ENCODE measurements at places on chromosomes 2 and 18. TPM values are rescaled to one million over a fixed set of nuclear protein-coding genes. Genes with fewer than 3 reads are reported as not detected.
A peak's percentile ranks its signal among the peaks of the same experiment; 100 is the strongest.

Gene TSPYL6
- not detected for total RNA-seq

Gene ANKRD30B
- 0.40 TPM for total RNA-seq

Gene E2F6
- 21.0 TPM for total RNA-seq

Gene MYO7B
- not detected for total RNA-seq

Gene NAB1
- total RNA-seq, result 64.1 TPM

Gene ASPRV1
- total RNA-seq, result 0.89 TPM

Gene TAF1B
- total RNA-seq, result 18.6 TPM

DNA sequence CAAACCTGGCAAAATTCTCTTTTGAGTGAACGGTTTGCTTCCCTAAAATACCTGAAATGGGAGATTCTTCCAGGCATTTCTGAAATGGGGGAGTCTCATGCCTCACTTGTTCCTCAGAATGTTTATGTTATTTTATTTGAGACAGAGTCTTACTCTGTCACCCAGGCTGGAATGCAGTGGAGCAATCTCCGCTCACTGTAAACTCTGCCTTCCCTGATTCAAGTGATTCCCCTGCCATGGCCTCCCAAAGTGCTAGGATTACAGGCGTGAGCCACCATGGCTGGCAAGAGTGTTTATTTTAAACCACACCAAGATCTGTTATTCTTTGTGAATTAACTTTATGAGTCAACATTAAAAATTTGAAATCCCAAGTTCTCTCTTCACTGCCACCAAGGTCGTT is 6.4 kb upstream of the FHL2 start:
- DNase-seq, result no peak
- H3K27me3 ChIP-seq, result no peaks in the 10 kb centered on the region
- no peak overlapping the region for H3K27ac ChIP-seq
- H3K36me3 ChIP-seq, result no peaks in the 10 kb centered on the region
- H3K4me3 ChIP-seq, result no peak overlapping the region

- H3K27ac ChIP-seq, result no peak overlapping the region
- no peaks in the 10 kb centered on the region for H3K27me3 ChIP-seq
- peaks cover 12% of the 10 kb centered on the region for H3K4me1 ChIP-seq
- DNase-seq, result no peak
- no peak overlapping the region for H3K4me3 ChIP-seq
- no peaks in the 10 kb centered on the region for H3K36me3 ChIP-seq
Measured at GRCh38 chr2:4827836-4828235, 864.3 kb upstream of the SOX11 start.

- no peaks in the 10 kb centered on the region for H3K4me1 ChIP-seq
- H3K27ac ChIP-seq, result no peak overlapping the region
- no peak for DNase-seq
- no peak overlapping the region for H3K4me3 ChIP-seq
- no peaks in the 10 kb centered on the region for H3K27me3 ChIP-seq
Measured at GRCh38 chr2:77294474-77294873, 227.7 kb downstream of the LRRTM4 start.

- DNase-seq, result no peak
- peaks cover 9% of the 10 kb centered on the region for H3K4me1 ChIP-seq
- peaks cover 4% of the 10 kb centered on the region for H3K36me3 ChIP-seq
- no peak overlapping the region for H3K27ac ChIP-seq
Measured at GRCh38 chr18:49875783-49876182, 62.5 kb upstream of the ACAA2 start.

- H3K4me1 ChIP-seq, result no peaks in the 10 kb centered on the region
- H3K4me3 ChIP-seq, result no peak overlapping the region
- no peak for DNase-seq
Measured at GRCh38 chr2:156421851-156422250, 14.3 kb upstream of the GPD2 start.

GRCh38 chr18:47863041-47863440 is 67.4 kb downstream of the SMAD2 start:
- no peak overlapping the region for H3K27ac ChIP-seq
- H3K4me1 ChIP-seq, result no peaks in the 10 kb centered on the region
- peaks cover 9% of the 10 kb centered on the region for H3K36me3 ChIP-seq
- H3K27me3 ChIP-seq, result no peaks in the 10 kb centered on the region
- H3K4me3 ChIP-seq, result no peak overlapping the region

- H3K27ac ChIP-seq, result no peak overlapping the region
- no peaks in the 10 kb centered on the region for H3K4me1 ChIP-seq
- H3K36me3 ChIP-seq, result no peaks in the 10 kb centered on the region
Measured at GRCh38 chr2:31075941-31076590, 62.2 kb downstream of the GALNT14 start.

DNA sequence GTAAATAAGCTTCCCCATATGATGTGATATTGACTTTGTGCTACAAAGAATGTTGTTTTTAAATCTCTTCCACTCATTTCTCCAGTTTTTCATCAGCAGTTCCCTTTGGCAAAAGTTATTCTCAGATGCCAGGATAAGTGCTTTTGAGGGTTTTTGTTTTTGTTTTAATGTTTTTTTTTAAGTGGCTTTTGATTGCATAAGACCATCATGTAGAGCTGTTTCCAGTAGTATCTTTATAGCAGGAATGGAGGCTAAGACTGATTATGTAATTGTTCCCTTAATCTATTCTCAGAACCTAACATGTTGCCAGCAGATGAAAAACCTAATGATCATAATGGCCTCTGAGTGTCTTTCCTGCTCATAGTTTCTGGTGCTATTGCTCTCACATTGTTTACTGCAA is 77.9 kb downstream of the CABLES1 start:
- no peak for DNase-seq
- no peak overlapping the region for H3K4me3 ChIP-seq
- H3K27me3 ChIP-seq, result no peaks in the 10 kb centered on the region
- H3K4me1 ChIP-seq, result peaks cover 21% of the 10 kb centered on the region
- peaks cover 5% of the 10 kb centered on the region for H3K36me3 ChIP-seq

- no peak overlapping the region for H3K27ac ChIP-seq
- H3K4me1 ChIP-seq, result peaks cover 6% of the 10 kb centered on the region
- no peaks in the 10 kb centered on the region for H3K27me3 ChIP-seq
Measured at GRCh38 chr2:215764441-215765048, 248.8 kb downstream of the MREG start.

GRCh38 chr2:61437170-61437569 is 33.7 kb downstream of the USP34 start:
- H3K4me3 ChIP-seq, result no peak overlapping the region
- H3K27ac ChIP-seq, result no peak overlapping the region
- no peaks in the 10 kb centered on the region for H3K36me3 ChIP-seq
- H3K4me1 ChIP-seq, result peaks cover 25% of the 10 kb centered on the region
- H3K27me3 ChIP-seq, result no peaks in the 10 kb centered on the region

GRCh38 chr2:161045726-161046125 is 114.5 kb upstream of the TANK start:
- H3K4me1 ChIP-seq, result peaks cover 6% of the 10 kb centered on the region
- no peaks in the 10 kb centered on the region for H3K27me3 ChIP-seq
- no peak for DNase-seq

GRCh38 chr18:38572554-38573111 is 1007.0 kb upstream of the CELF4 start:
- H3K4me1 ChIP-seq, result no peaks in the 10 kb centered on the region
- no peak overlapping the region for H3K4me3 ChIP-seq
- no peaks in the 10 kb centered on the region for H3K27me3 ChIP-seq
- no peaks in the 10 kb centered on the region for H3K36me3 ChIP-seq

DNA sequence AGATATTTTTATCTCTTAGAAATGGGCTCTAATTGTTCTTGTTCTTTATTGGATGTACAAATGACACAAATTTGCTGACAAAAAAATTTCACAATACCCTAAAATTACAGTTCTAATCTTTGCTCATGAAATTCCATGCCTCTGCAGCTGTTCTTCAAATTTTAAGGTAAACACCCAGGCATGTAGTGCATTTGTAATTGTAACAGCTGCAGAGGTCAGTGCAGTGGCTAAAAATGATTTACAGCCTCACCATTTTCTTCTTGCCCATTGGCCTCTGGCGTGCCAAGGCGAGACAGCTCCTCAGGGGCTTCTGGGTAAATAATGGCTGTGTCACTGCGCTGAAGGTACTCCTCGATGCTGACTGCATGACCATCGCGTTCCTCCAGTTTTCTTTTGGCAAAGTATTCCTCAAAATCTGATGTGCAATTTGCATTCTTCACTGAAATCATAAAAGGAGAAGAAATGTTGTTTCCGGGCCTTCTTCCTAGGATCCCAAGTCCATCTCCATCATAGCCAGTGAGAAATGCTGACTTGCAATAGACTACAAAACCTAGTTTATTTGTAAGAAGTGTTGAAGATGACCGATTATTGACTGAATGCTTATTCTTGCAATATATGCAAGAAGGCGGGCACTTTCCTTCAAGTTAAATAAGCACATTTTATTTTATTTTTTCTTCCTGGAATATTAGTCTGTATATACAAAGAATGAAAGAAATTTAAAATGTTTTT is 115.2 kb downstream of the ZEB2 start:
- no peak overlapping the region for H3K27ac ChIP-seq
- no peak overlapping the region for H3K4me3 ChIP-seq
- no peaks in the 10 kb centered on the region for H3K27me3 ChIP-seq
- H3K4me1 ChIP-seq, result no peaks in the 10 kb centered on the region
- no peak for DNase-seq

GRCh38 chr2:239880396-239880795 is 144.7 kb downstream of the NDUFA10 start:
- no peak overlapping the region for H3K27ac ChIP-seq
- no peak overlapping the region for H3K4me3 ChIP-seq
- H3K4me1 ChIP-seq, result peaks cover 16% of the 10 kb centered on the region
- H3K36me3 ChIP-seq, result no peaks in the 10 kb centered on the region

DNA sequence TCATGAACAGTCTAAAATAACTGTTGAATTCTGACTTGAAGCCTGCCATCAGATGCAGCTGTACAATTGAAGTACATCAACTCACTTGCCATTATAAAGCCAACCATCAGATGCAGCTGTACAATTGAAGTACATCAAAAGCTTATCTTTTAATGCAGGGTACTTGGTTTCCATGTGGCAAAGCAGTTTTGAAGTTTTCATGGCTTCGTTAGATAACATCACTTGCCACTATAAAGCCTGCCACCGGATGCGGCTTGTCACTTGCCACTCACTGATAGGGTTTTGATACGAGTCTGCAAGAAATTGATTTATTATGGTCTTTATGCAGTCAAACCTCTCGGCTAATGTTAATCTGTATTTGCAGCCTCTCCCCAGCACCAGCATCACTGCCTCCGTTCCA is 1605.8 kb downstream of the SUCLG1 start:
- H3K27ac ChIP-seq, result no peak overlapping the region
- H3K4me1 ChIP-seq, result no peaks in the 10 kb centered on the region
- no peak for DNase-seq
- H3K27me3 ChIP-seq, result no peaks in the 10 kb centered on the region
- H3K36me3 ChIP-seq, result no peaks in the 10 kb centered on the region
- H3K4me3 ChIP-seq, result no peak overlapping the region

DNA sequence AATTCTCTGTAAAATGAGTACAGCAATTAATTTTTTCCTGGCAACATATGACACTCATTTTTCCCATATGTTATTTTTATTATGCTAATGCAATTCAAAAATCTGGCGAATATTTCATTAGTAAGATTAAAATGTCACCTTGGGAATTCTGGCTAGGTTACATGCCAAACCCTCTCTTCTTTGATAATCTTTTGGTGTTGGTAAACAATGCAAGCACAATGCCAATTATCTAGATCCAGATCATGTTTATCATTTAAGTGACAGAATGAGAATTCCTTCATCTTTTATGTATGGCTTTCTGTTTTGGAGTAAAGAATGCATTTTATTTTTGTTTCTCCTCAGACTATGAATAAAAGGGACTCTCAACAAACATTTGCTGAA is 33.7 kb downstream of the GPR75 start:
- no peaks in the 10 kb centered on the region for H3K27me3 ChIP-seq
- no peaks in the 10 kb centered on the region for H3K4me1 ChIP-seq
- DNase-seq, result no peak
- H3K27ac ChIP-seq, result no peak overlapping the region
- no peak overlapping the region for H3K4me3 ChIP-seq

GRCh38 chr2:165957030-165957675 is 3.6 kb upstream of the TTC21B start:
- no peak for DNase-seq
- no peak overlapping the region for H3K27ac ChIP-seq
- H3K4me1 ChIP-seq, result peaks cover 15% of the 10 kb centered on the region
- H3K4me3 ChIP-seq, result no peak overlapping the region

DNA sequence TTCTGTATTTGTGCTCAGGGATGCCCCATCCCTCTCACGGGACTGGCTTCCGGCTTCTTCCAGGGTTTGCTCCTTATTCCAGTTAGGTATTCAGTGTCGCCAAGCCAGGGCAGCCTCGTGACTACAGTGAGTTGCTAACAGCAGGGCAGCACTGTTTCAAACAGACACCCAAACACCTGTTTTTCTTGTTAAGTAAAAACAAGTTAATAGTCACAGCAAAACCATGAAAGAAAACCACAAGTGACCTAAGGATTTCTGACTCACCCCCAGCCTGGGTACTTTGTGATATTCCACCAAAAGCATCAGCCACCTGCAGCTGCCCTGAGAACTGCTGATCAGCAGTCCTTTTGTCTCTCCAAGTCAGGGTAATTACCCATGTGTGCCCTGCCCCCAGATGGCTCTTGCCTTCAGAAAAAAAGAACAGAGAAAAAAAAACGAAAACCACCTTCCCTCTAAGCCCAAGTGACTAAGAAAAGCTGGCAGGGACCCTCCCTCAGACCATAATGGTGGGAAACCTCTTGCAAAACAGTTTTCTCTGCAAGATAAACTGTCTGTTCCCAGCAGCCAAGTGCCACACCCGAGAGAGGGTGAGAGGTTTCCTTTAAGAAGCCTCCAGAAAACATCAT is 178.2 kb downstream of the ANAPC1 start:
- H3K4me1 ChIP-seq, result peaks cover 4% of the 10 kb centered on the region
- DNase-seq, result peak; percentile 30
- H3K27ac ChIP-seq, result no peak overlapping the region
- H3K27me3 ChIP-seq, result no peaks in the 10 kb centered on the region
- no peaks in the 10 kb centered on the region for H3K36me3 ChIP-seq
- no peak overlapping the region for H3K4me3 ChIP-seq

DNA sequence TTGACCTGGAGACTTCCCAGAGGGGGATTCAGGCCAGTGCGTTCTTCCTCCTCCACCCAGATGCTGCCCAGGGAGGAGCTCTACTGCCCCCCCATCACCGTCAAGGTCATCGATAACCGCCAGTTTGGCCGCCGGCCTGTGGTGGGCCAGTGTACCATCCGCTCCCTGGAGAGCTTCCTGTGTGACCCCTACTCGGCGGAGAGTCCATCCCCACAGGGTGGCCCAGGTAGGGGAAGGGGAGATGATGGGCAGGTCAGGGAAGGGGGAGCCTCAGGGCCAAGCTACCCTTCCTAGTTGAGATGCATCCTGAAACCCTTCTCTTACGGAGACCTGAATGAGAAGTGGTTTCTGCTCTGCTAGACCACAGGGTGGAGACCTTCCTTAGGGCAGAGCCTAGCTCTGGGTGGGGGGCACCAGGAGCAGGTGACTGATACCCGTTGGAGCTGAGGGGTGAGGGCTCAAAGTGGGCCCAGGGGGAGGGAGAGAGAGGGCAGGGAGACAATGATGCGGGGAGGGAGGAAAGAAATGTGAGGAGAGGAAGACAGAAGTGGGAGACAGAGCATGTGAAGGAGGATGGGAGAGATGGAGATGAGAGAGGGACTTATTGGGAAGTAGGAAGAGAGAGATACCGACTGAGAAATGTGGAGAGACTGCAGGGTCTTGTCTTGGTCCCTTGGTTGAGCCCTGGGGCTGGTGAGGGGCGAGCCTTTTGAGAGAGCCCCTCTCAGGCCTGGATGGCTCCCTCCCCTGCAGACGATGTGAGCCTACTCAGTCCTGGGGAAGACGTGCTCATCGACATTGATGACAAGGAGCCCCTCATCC is 159.4 kb downstream of the DYSF start:
- H3K4me3 ChIP-seq, result no peak overlapping the region
- H3K27ac ChIP-seq, result no peak overlapping the region
- DNase-seq, result no peak
- H3K36me3 ChIP-seq, result no peaks in the 10 kb centered on the region
- H3K27me3 ChIP-seq, result no peaks in the 10 kb centered on the region
- peaks cover 10% of the 10 kb centered on the region for H3K4me1 ChIP-seq
